ENCODE measurements at places on chromosomes 1 and 21. TPM values are rescaled to one million over a fixed set of nuclear protein-coding genes. Genes with fewer than 3 reads are reported as not detected.

Gene SFPQ
- 298 TPM for total RNA-seq

Gene MEGF6
- total RNA-seq = 49.2 TPM

Gene LEFTY2
- not detected for total RNA-seq

Gene LDLRAD1
- not detected for total RNA-seq
